ENCODE measurements at places on chromosomes 16 and 17.

GRCh38 chr17:36602030-36602748, 806 bp downstream of the MRM1 start:
- no peak for DNase-seq

DNA sequence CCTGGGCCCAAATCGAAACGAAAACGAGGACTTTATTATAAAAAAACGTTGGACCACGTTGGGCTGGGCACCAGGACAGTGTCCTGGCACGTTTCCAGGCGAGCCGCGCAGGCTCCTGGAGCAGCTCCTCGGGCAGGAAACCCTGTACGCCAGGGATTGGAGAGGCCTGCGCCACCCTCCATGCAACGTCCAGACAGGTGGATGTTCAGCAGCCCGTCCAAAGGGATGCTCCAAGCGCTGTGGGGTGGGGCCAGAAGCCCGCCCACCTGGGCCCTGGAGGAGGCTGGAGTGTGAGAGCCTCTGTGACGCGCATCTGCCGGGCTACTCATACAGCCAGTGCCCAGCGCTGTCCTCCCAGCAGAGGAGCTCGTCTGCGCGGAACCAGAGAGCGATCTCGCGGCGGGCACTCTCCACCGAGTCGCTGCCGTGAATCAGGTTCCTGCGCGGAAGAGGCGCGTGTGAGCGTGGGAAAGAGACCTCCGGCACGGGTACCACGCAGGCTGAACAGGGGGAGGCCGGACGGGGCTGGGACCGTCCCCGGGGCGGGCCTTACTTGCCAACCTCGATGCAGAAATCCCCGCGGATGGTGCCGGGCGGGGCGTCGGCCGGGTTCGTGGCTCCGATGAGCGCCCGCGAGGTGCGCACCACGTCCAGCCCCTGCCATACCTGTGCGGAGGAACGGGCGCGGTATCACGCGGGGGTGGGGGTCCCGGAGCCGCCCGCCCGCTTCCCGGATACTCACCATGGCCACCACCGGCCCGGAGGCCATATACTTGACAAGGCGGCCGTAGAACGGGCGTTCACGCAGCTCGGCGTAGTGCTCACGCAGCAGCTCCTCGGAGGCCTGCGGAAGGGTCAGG, 785 bp downstream of the NME3 start:
- DNase-seq, result no peak

DNA sequence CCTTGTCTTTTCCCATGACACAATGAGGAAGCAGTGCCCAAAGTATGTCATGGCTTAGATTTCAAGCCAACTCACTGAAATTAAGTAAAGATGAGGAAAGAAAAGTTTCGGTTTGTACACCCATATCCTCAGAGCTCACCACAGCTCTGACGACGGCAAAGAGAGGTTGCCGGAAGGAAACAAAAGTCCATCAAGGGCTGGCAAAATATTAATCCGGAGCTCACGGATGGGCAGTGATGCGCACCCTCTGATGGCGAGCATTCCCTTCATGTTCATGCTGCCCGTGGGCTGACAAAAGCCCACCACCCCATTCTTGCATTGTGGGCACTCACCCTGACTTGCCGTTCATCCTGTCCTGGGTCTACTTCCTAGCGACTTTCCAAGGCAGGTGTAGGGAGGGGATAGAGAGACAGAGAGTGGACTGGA, 103.1 kb downstream of the SOX9 start:
- no peak for DNase-seq

DNA sequence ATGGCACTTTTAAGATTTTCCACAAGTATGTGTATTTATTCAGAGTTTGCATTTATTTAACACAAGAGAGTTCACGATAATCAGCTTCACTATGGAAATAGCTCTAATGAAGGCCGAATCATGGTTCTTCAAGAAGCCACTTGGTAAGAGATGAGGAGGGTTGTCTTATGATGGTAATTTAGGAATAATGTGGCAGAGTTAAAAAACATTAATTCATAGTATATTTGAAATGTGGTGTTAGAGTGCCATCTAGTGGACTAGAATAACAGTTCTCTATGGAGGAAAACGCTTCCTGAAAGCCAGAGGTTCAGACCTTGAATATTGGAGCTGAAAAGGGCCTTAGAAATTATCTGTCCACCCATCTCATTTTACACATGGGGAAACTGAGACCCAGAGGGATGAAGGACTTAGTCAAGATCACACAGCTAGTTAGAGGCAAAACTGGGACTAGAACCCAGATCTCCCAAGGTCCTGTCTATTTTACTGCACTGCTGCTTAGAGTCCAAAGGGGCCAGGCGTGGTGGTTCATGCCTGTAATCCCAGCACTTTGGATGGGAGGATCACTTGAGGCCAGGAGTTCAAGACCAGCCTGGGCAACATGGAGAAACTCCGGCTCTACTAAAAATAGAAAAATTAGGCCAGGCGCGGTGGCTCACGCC, 33.8 kb upstream of the KPNB1 start:
- DNase-seq, result no peak

GRCh38 chr16:31706925-31707324, 166.7 kb upstream of the ZNF267 start:
- no peak for DNase-seq

DNA sequence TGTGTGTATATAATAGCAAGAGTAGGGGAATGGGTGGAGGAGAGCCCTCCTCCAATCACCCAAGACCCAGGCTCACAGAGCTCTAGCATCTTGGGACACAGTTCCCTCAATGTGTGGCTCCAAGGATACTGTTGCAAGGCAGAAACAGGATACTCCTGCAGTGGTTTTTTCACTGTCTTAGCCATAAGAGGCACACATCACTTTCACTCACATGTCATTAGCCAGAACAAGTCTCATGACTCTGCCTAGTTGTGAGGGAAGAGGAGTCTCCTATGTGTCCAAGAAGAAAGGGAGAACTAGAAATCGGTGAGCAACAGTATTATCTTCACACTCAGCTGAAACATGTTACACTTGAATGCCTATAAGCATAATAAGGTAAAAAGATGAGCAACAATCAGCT, 11.1 kb upstream of the NUDT7 start:
- no peak for DNase-seq

GRCh38 chr16:85894266-85894665, 4.7 kb upstream of the IRF8 start:
- DNase-seq, result no peak

Data from stimulated activated CD8-positive, alpha-beta memory T cell treated with anti-CD3 and anti-CD28 coated beads, Interleukin-7, amount 100 ng/mL, for 1 hour (primary cell).